ENCODE measurements at places on chromosomes 12 and 14.

DNA sequence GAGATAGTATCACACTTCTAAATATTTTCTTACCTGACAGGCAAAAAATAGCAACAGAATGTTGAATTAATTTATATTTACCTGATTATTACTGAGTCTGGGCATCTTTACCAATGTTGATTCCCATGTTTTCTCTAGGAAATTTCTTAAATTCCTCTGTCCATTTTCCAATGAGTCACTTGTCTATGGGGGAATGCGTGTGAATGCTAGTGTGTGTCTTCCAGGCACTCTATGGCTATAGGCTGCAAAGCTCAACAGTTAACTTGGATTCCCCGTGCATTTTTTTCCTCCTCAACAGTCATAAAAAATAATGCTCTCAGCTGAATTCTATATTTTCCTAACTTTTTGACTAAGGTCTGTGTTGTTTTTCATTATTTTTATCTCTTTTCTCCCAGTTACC is 1385.8 kb upstream of the FLRT2 start:
- no peak for DNase-seq

- DNase-seq = no peak
Measured at GRCh38 chr12:60333461-60333860, 737.6 kb downstream of the SLC16A7 start.

DNA sequence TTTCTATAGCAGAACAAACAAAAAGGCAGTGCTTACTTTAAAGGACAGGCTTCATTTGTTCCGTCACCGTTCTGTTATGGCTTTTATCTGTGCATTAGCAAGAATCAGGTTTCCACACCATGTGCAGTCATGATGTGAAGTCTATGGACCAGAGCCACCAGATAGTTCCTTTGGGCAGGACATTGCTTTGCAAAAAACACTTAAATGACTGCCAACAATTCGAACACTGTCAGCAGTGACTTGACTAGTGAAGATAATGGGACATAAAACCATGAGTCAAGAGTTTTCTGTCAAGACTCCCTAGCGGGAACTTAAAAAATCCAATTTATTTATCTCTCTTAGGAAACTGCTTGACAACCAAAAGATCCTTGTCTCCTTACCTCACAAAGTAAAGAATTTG is 80.3 kb downstream of the NKX2-1 start:
- DNase-seq = no peak

GRCh38 chr12:119014368-119014767 is 33.0 kb downstream of the SRRM4 start:
- DNase-seq = no peak

DNA sequence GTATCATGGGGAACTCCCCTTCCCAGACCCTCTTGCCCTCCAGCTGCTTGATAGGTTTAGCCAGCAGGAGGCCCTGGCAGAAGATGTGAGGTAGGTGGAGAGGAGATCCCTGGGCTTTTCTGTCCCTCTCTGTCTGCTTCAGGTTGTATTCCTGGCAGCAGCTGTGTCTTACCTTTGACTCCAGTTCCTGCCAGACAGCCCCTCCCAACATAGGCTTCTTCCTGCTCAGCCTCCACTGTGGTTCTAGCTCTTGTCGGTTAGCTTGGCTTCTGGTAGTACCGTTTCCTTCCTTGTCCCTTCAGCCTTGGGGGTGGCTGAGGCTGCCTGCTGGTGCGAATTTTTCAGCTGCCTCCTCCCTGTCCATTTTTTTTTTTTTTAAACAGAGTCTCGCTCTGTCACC is 215.7 kb upstream of the CRY1 start:
- no peak for DNase-seq

- DNase-seq = no peak
Measured at GRCh38 chr14:100084591-100084990, 19.4 kb downstream of the EVL start.

DNA sequence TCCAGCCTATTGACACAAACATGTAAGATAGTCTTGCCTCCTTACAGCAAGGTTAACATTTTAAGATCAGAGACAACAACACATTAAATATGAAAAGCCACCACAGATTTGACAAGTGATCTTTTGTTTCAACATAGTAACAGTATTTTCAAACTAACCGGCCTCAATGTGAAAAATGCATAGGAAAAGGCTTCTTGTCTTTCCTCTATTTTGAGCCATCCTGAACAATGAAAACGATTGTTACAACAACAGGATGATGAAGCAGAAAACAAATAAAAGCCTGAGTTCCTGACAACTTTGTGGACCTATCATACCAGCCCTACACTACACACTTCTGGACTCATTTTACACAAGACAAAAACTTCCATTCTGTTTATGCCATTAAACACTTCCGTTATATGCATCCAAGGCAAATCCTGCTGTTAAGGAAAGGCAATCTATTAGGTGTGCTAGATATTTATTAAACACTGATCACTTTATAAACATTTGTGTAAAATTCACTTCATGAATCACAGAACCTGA is 37.3 kb downstream of the BAZ1A start:
- DNase-seq = no peak

DNA sequence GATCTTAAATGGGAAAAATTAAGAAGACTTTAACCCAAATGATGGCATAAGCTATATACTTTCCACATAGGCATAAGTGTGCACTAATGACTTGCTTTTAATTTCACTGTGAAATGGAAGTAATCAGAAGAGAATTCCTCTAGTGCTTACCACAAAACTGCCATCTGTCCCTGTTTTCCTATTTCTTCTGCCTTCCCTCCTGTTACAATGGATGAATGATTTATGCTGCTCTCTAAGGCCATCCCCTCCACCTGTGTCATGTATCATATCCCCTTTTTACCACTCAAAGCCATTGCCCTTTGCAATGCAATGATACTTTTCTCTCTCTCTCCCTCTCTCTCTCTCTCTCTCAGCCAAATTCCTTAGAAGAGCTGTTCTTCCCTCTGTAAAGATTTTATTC is 109.1 kb downstream of the C12orf50 start:
- DNase-seq = no peak

DNA sequence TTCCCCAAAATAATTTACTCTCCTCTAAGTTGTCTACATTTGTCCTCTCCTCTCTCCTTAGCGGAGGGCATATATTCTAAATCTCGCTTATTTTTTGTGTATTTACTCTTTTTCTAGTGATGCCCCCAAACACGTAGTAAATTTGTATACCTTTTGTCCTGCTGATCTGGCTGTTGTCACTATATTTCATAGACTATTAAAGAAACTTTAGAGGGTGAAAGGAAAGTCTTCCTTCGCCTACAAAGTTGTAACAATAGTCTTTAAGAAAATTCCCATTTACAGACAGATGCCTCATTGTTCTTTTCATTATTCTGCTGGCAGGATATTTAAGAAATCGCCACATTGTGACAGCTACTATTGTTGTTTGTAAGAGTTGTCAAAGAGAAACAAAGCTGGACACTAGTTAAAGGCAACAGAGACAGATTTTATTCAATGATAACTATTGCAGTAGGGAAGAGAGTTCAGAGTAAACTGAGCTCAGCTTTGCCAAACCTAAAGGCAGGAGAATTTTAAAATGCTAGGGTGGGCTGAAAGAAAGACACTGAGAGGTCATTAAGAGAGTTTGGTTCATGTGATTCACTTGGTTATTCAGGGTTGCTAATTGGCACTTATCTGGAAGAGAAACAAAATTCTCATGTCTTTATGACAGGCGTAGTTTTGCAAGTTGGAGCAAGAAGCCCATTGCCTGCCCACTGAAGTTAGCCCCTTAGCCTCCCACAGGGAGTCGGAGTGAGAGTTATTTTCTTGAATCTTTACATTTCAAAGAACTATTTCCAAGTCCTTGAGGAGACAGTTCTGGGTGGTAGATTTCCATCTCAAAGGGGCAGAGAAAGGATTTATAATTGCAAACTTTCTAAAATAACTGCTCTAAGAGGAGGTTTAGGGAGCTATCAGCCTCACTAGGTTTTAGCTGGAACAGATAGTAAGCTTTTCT is 1272.5 kb upstream of the SEL1L start:
- no peak for DNase-seq

DNA sequence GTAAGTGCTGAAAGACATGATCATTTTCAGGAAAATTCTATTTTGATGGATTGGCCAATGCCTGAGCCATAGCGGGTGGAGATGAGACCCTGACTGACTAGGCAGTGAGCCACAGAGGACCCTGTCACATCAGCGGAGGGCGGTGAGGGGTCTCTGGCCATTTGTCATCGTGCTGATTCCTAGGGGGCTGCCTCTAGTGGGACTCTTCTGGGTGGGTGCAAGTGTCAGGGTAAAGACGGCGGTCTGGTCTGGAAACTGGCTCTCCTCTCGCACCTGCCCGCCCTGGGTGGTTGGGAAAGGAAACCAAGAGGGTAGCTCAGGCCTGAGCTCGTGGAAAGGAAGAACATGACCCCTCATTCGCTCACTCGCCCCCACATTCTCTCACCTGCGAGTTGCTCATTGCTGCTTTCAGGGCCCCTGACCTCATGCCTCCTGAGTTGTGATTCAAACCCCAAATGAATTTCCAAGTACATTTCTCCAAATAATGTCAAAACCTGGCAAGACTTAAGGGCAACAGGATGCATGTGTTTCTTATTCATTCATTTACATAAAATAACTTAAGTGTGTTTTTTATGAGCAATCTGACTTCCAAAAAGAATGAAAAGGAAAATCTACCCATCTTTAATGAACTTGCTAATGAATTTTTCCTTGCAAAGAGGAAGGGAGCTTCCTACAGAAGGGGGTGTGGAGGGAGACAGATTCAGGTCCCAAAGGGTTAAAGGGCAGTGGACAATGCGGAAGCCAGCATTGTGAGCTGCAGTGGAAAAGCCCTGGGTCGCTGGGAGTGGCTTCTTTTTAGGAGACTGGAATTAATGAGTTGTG is 12.8 kb downstream of the MEG3 start:
- DNase-seq = no peak

DNA sequence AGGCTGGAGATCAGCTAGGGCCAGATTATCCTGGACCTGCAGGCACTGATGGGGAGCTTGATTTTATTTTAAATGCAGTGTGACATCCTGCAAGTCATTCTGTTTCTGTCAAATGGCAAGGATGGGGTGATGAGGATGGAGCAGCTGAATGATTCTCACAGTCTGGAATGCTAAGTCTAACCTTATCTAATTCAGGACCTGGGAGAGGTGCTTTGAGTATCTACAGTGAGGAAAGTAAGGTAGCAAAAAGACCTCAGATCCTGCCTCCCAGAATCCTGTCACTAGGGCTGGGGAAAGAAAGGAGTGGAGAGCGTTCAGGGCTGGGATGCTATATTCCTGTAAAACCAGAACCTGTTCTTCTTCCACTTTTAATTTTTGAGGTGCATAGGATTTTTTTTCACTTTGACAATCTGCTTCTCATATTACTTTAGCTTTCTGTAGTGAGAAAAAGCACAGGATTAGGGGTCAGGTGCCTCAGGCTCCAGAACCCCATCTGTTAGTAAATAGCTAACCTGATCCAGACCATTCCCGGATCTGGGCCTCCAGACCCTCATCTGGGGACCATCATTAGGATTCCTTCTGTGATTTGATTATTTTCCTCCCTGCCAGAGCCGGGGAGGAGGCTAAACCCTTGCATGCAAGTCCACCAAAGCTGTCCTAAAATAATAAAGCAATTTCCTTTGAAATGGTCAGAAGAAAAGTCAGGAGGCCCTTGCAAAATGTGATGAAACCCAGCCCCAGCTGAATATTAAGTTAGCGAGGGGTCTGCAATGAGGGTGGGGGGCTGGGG is 54.7 kb downstream of the ASCL1 start:
- DNase-seq = no peak

- DNase-seq = no peak
Measured at GRCh38 chr12:6939191-6939540, 4.5 kb upstream of the RNU7-1 start.

DNA sequence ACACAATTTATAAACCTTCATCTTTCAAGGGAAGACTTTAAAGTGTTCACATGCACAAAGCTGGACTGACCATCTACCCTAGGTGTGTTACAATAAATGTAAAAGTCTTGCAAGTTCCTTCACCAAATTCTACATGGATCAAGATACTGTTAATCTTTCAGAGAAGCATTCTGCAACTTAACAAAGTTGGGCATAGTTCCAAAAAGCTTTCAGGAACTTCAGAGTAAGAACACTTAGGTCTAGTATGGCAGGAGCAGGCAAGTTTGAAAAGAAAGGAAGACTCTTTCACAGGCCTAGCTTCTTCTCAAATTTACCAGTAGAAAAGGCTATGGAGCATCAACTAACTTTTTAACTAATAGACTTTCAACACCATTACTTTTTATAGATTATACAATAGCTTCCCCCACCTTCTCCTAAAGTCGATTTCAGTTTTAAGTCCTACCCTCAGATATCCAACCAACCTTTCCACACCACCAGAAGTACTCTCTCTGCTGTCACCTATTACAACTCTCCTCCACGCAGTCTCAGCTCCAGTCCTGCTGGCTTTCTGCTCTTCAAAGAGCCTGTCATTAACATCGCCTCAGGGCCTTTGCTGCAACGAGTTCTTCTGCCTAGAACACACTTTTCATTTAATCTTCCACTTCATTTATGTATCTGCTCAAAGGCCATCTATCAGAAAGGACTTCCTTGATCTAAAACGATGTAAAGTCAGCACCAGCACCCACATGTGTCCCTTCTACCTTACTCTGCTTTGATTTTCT is 333.9 kb downstream of the CEP128 start:
- DNase-seq = no peak

GRCh38 chr14:79229383-79229909 is 981.9 kb downstream of the DIO2 start:
- no peak for DNase-seq

DNA sequence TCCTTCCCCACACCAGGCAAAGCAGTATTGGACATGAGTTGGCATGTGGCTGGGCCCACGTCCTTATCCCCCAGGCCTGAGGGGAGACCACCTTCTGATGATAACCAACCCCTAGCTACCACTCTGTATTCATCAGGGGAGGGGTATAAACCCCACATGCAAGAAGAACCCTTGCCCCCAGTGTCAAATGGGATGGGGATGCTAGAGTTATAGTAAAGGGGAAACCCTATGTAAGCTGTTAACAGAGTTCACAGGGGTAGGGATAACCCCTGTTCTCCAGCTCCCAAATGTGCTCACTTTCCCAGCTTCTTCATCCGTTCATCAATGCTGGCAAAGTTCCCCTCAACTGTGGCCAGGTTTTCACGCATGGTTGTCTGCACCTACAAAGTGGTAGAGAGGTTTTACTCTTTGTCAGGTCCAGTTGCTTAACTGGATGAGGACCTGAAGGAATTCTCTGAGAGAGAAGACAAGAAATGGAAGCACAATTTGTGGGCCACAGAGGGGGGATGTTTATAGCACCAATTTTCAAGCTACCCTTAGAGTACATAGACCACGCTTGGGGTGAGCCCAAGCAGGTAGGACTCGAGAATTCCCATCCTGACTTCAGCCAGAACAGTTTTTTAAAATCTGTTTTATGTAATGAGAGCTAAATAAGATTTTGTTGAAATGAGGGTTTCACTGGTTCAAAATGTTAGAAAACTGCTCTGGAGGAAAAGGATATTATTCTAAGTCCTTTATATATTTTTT is 7.9 kb downstream of the MBD6 start:
- DNase-seq = no peak

DNA sequence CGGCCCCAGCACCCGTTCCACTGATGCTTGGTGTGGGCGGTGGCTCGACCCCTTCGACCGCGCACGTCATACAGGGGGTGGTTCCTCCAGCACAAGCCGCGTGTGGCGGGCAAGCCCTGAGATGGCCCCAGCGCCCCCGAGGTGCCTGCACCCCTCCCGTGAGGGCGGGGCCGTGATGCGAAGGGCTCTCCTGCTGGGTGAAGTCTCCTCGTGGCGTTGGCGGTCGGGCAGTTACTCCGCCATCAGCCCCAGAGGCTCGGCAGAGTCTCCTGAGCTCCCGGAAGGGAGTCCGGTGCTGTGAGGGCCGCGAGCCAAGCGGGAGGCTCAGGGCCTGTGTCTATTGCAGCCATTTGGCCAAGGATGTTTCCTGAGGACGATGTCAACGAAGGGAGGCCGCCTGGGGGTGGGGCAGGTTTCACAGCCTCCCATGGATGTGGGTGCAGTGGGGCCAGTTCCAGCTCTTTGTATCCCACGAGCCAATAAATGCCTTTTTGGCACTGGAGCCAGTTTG is 78.1 kb upstream of the GALNT9 start:
- no peak for DNase-seq

Measured in CD4-positive, alpha-beta T cell treated with Interleukin-4 for 1 hour (primary cell).